Activated CD8-positive, alpha-beta memory T cell treated with anti-CD3 and anti-CD28 coated beads for 36 hours (primary cell): ENCODE measurements at places on chromosomes 1 and 21. TPM values are rescaled to one million over a fixed set of nuclear protein-coding genes. Genes with fewer than 3 reads are reported as not detected.

Gene PSRC1
- 7.5 TPM for total RNA-seq

Gene CYP4A22
- total RNA-seq = not detected

Gene GOLT1A
- not detected for total RNA-seq

Gene CYP4X1
- total RNA-seq = not detected

Gene SIKE1
- 69.7 TPM for total RNA-seq

Gene HAO2
- total RNA-seq = not detected

Gene MNDA
- total RNA-seq = not detected

Gene NBPF12
- total RNA-seq = 8.0 TPM

Gene SAMD11
- total RNA-seq = not detected

Gene HOOK1
- 4.6 TPM for total RNA-seq

Gene SPRR2G
- not detected for total RNA-seq

Gene MSH4
- total RNA-seq = 0.55 TPM

Gene TMPRSS15
- total RNA-seq = not detected

Gene PLEKHN1
- 3.8 TPM for total RNA-seq

Gene ESPN
- 0.08 TPM for total RNA-seq

Gene AADACL4
- not detected for total RNA-seq

Gene UBL4B
- not detected for total RNA-seq

Gene ST6GALNAC5
- total RNA-seq = not detected

Gene CYP4A11
- total RNA-seq = not detected

Gene APCS
- total RNA-seq = not detected

Gene ANKRD13C
- 24.8 TPM for total RNA-seq

Gene FNDC5
- total RNA-seq = not detected

Gene OR2G6
- not detected for total RNA-seq

Gene LENEP
- not detected for total RNA-seq

Gene TFF2
- not detected for total RNA-seq
